IPS-NIHi11 (cell line): ENCODE measurements at places on chromosomes 1 and 21.

- no peak for DNase-seq
Observed at GRCh38 chr1:157600236-157600635, 2.4 kb upstream of the FCRL4 start.

GRCh38 chr1:230073371-230074035, 6.5 kb downstream of the GALNT2 start:
- DNase-seq: no peak

DNA sequence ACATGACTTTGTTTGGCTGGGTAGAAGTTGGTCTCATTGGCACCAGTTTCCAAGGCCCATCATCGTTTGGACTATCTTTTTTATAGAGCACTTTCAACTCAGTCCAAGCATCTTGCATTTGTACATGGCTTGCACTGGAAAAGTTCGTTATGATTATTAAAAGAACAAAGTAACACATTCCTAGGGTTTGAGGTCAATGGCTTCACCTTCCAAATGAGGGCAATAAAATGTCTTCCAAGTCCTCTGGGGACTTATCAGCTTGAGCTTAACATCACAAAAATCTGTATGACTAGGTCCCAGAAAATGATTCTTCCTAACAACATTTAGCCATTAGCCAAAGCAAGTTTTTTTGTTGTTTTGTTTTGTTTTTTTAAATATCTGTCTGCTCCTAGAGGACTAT, 610.8 kb downstream of the LMO4 start:
- DNase-seq: no peak

DNA sequence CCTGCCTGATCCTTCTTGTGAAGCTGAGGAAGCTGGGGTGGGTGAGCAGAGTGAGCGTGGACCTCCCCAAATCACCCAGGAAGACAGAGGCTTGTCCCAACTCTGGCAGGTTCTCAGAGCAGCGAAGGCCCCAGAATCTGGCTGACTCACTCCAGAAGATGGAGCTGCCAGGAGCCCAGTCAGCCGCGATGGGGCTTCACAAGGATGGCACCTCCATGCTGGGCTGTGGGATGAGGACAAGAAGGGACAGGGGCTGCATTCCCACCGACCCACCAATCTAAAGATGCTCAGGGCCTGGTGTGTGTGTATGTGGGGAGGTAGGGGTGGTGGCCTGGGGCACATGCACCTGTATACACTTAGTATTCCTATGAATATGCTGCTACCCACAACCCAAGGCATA, 52.9 kb downstream of the ATP1A1 start:
- DNase-seq: no peak

GRCh38 chr1:111281411-111281810, 9.2 kb upstream of the CHIA start:
- DNase-seq: no peak

DNA sequence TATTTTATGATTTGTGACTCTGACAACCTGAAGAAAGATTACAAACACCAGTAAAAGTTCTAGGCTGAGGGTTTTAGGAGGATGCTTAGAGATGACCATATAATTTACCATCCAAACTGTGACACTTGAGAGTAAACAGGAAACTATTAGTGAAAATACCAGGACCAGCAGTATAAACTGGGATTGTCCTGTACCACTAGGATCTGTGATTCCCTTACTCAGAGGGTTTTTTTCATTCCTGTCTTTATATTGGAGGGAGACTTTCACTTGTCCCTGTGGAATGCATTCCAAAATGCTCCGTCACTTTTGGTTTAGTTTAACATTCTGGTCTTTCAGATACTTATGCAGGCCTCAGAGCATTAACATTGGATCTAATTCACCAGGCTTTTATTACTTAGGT, 482.9 kb downstream of the PTBP2 start:
- DNase-seq: no peak

- DNase-seq: no peak
Observed at GRCh38 chr21:46199436-46200373, 15.4 kb upstream of the SPATC1L start.

DNA sequence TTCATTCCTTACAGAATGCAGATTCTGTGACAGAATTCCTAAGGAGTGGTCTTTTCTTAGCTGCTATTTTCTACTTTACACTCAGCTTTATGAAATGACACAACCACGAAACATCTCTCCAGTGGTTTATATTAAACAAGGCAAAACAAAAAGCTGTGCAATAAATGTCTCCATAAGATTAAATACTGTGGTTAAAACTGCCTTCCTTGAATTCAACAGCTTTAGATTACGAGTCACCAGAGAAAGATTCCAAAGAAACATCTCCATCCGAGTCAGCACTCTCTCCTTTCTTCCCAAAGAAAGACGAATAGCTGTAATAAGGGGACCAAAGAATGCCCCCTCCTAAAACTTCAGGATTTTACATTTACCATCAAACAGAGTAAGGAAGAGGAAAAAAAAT, 4.6 kb upstream of the C1orf87 start:
- no peak for DNase-seq

DNA sequence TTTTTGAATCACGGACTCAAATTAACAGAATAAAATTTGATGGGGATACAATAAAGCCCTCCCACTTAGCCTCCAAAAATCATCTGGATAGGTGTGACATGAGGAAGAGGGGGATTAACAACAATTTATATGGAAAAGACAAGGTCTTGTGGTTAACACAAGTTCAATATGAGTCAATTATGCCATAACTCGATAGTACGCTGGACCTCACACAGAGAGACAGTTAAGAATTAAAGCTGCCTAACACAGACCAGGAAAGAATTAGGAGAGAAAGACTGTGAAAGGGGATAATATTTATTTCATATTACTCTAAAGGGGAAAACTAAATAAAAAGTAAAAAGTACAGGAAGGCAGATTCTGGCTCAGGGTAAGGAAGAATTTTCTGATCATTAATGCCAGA, 243.7 kb upstream of the LYPLAL1 start:
- DNase-seq: no peak

GRCh38 chr1:8017495-8018197, 8.5 kb downstream of the ERRFI1 start:
- no peak for DNase-seq

- no peak for DNase-seq
Observed at GRCh38 chr21:17446737-17447136, 66.1 kb upstream of the CXADR start.

- peak; percentile 26 for DNase-seq
Observed at GRCh38 chr1:113783254-113784103, 24.2 kb upstream of the PHTF1 start.

- no peak for DNase-seq
Observed at GRCh38 chr1:160338580-160338979, 4.5 kb downstream of the COPA start.

DNA sequence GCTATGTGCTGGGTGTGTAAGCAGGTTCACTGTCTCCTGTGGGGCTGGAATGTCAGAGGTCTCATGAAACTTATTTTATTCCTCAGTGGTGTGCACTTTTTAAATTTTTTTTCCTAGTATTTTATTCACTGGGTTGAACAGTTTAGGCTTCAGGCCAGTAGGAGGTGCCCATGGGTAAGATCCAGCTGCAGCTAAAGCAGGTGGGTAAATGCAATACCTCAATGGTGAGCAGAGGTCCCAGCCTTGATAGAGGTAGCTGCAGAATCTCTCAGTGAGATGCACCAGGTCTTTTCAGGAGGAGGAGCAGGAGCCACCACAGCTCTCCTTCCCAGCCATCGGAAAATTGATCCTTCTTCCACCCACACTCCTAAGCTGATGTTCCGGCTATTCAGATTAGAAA, 12.6 kb upstream of the OR6N2 start:
- DNase-seq: peak; percentile 27

DNA sequence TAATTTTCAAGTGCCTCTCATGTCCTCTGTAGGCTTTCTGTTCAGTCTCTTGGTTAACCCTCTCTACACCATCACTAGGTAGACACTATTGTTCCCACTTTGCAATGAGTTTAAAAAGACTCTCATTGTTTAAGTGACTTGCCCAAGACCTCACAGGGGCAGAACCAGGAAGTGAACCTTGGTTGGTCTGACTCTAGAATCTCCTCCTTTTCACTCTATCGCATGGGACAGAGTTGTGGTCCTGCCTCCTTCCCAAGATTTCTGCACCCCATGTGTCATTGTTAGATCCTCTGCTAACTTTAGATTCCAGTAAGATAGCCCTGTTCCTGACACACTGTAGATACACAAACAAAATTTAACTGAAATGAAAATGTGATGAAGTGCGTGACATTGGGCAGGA, 481.7 kb upstream of the USP24 start:
- no peak for DNase-seq

- no peak for DNase-seq
Observed at GRCh38 chr1:63929106-63929478, 155.3 kb downstream of the ROR1 start.

GRCh38 chr1:9201401-9202239, 33.0 kb upstream of the H6PD start:
- no peak for DNase-seq

DNA sequence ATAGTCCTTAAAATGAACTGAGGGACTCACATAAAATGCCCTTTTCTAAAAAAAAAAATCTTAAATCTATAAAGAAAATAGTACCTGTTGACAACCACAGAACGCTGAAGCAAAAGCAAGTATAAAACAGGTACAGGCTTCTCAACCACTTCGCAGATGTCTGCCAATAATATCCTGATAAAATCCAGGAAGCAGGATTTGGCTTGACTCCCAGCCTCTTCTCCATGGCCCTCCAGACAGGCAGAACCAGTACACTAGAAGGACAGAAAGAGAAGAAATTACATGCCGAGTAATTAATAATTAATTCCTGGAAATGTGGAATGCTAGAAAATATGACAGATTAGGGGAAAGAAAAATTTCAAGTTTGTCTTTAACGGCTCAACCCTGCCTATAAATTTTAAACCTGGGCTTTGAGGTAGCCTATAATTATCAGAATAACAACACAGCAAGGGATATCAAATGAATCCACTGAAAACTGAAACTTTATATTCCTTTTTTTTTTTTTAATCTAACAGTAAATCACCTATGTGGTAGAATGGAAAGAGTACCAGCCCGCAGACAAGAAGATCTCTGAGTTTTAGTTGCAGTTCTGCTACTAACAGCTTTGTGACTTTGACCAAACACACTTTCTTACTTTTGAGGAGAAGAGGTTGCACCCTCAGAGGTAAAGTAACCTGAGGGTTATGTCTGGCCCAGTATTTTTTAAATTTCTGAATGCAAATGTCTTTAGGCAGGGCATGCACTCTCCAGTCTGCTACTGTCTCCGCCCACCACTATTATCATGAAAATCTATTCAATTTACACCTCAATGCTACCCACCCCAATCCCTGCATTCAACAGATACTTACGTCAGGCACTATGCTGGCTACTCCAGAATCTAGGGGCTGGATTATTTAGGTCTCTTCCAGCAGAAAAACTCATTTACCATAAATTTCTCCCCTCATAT, 2.7 kb downstream of the KIAA0319L start:
- DNase-seq: peak; percentile 57

GRCh38 chr1:223712850-223713474, 623 bp downstream of the CAPN2 start:
- peak; percentile 56 for DNase-seq

- no peak for DNase-seq
Observed at GRCh38 chr1:198174297-198174696, 17.5 kb downstream of the NEK7 start.

GRCh38 chr1:32998064-32998463, 33.5 kb upstream of the RNF19B start:
- no peak for DNase-seq

GRCh38 chr21:23949493-23949892, 1657.8 kb downstream of the MRPL39 start:
- DNase-seq: no peak

GRCh38 chr1:161119092-161119903, 1.4 kb downstream of the NIT1 start:
- DNase-seq: peak; percentile 64

DNA sequence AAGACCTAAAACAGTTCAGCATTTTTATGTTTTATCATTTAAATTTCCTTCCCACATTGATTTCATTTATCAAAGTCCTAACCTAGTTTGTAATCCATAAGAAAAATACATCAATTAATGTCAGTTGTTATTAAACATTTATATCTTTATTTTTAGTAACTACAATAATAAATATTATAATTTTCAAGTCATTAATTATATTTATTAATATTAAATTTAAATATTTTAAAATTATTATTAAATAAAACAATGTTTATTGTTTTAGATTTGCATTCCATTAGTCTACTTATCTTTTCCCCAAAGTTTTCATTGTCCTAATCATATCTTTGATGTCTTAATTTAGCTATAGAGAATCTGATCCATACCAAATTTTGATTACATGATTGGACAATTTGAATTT, 368.9 kb downstream of the PLA2G4A start:
- DNase-seq: no peak

DNA sequence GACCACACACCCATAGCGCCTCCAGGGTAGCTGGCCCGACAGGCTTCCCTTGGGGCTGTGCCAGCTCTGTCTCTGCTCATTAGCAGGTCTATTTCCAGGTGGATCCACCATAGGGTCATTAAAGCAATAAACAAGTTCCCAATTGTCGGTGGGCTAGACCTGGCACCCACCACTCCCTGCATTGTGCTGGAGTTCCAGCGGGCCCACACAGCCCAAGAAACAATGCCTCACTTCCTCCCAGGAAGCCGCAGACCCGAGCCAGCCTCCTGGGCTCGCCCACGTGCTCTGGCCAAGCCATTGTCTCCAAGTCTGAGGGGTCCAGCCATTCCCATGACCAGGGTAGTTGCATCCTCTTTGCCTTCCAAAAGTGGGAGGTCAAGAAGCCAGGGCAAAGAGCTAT, 27.5 kb upstream of the SOX13 start:
- DNase-seq: no peak

DNA sequence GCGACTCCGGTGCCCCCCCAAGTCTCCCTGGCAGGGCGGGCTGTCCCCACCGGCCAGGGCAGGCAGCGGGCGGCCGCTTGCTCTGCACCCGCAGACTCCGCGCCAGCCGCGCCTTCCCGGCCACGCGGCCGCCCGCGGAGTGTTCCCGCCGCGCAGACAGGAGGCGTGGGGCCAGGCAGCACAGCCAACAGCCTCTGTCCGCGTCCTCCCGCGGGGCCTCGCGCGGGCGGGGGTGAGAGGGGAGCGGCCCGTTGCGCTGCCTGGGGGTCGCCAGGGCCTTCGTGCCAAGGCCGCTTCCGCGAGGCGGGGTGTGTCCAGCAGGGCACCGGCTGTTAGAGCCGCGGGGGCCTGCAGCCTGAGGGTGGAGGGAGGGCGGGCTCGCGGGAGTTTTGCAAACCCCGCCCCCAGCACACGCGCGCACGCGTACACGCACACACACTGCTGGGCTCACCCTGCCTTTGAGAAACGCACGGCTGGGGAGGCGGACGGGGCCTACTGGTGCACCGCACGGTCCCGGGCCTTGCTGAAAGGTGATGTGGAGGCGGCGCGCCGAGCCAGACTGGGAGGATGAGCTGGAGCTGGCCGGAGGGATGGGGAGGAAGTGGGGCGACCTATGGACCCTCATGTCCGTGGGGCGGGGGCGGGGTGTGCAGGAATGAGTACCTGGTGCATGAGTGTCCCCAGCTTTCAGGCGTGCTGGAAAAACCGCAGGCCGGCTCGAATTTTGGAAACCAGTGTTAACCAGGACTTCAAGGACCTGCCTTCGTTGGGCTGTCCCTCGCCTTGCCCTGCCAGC, 41.5 kb downstream of the KIAA1614 start:
- DNase-seq: peak; percentile 50

- DNase-seq: no peak
Observed at GRCh38 chr1:82160036-82160435, 359.3 kb downstream of the ADGRL2 start.
